ENCODE measurements at places on chromosomes 6 and 20. TPM values are rescaled to one million over a fixed set of nuclear protein-coding genes. Genes with fewer than 3 reads are reported as not detected.

HSPA12B gene
- total RNA-seq, result 9.4 TPM

LGSN gene
- total RNA-seq, result not detected

APOM gene
- 6.8 TPM for total RNA-seq

CD24 gene
- total RNA-seq, result 59.4 TPM

TREML2 gene
- total RNA-seq, result not detected

FILIP1 gene
- total RNA-seq, result 3.3 TPM

BPI gene
- total RNA-seq, result 0.41 TPM

PNLDC1 gene
- total RNA-seq, result not detected

COL10A1 gene
- not detected for total RNA-seq

TBC1D7 gene
- total RNA-seq, result 27.9 TPM
